ENCODE measurements at places on chromosomes 4 and X.

GRCh38 chr4:100103671-100104070 is 86.6 kb downstream of the DDIT4L start:
- no peak for DNase-seq

DNA sequence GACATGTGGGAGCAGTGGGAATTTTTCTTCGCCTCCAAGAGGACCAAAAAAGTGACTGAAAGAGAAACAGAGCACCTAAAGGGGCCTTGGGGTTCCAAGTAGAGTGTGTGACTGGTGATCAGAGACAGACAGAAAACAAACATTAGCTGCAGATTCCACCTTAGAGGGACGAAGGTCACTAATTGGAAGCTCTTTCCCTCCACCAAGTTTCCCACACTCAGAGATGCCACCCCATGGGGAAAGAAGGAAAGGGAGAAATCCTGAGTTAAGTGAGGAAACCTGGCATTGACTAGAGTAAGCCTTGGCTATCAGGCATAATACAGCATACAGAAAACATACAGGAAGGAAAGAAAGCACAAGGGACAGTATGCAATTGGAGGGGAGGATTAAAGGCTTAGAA is 90.9 kb downstream of the HNRNPD start:
- DNase-seq: no peak

- DNase-seq: no peak
Observed at GRCh38 chrX:40031911-40032310, 65.8 kb downstream of the BCOR start.

- no peak for DNase-seq
Observed at GRCh38 chr4:92634882-92635281, 331.1 kb downstream of the GRID2 start.
